ENCODE measurements at places on chromosomes 6 and 20. TPM values are rescaled to one million over a fixed set of nuclear protein-coding genes. Genes with fewer than 3 reads are reported as not detected.
A peak's percentile ranks its signal among the peaks of the same experiment; 100 is the strongest.

DNA sequence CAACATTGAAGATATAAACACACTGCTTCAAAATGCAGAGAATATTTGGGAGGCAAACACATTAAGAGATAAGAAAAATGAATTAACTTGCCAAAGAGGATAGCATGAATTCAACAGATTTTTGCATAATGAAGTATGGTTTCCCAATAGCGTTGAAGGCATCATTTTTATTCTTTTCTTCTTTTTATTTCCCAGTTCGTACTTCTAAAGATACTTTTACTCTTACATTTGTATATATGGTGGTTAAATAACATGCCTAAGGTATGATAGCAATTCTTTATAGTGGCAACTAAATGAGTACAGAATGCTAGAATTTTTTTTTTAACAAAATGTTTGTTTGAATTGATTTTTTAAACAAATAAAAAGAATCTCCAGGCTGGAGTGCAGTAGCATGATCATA lies 473.4 kb upstream of the MARCKS start:
- peaks cover 8% of the 10 kb centered on the region for H3K4me1 ChIP-seq
- H3K4me3 ChIP-seq = no peak overlapping the region
- H3K27me3 ChIP-seq = no peaks in the 10 kb centered on the region
- no peak for DNase-seq

DNA sequence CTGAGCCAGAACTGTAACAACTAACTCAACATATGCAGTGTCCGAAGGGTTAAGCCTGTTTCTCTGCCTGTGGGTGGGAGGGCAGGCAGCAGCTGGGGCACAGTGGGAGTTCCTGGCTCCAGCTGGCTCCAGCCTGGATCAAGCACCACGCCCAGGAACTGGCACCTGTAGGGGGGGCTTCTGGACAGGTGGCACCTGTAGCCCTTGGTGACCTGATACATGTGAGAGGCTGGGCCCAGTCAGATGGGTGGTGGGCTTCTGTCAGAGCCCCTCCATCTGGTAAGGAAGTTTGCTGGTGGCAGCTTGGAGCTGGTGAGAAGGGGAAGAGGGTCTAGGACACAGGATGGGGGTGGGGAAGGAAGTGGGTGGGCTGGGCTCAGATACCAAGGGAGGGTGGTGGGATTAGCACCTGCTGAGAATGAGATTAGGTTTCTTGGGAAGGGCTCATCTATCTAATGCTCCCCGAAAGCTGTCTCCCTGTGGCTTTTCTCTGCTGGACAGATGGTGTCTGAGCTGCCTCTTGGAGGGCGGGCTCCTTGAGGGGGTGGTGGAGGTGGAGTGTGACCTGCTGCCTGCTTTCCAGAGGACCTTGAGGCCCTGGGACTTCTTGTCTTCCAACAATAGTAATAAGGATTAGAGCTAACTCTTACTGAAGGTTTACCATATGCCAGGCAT lies 28.5 kb downstream of the BCL2L1 start:
- peak overlapping the region; percentile 92 for H3K27ac ChIP-seq
- H3K4me1 ChIP-seq = peaks cover 56% of the 10 kb centered on the region
- peaks cover 41% of the 10 kb centered on the region for H3K36me3 ChIP-seq
- no peaks in the 10 kb centered on the region for H3K27me3 ChIP-seq
- no peak overlapping the region for H3K4me3 ChIP-seq

DNA sequence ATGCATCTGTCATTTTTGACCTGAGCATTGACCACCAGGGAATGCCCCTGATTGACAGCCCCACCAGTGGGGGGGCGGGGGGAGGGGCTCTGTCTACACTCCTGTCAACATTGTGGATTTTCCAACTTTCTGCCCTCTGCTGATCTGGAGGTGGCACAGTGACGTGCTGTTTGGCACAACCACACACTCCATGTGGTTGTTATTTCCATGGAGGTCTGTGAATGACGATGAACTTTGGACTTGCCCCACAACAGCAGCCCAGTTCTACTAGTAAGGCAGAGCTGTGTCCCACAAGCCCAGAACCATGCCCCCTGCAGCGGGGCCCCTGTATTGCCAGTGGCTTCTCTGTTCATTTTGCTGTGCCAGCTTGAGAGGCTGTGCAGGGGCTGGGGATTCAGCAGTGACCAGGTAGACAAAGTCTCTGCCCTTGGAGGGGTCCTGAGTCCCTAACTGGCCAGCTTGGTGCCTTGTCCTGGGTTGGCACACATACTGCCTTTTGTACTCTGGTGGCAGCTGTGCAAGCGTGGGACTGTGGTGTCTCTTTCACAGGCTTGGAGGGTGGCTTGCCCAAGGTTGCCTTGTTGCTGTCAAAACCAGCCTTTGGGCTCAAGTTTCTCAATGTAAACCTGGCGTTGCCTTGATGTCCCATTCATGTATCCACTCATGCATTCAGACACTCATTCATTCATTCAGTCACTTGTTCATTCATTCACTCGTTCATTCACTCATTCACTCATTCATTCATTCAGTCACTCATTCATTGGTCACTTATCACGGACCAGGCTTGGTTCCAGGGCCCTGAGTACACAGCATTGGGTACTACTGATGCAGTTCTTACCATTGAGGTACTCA lies 108.5 kb downstream of the SYCP2 start:
- DNase-seq = peak; percentile 6
- no peaks in the 10 kb centered on the region for H3K27me3 ChIP-seq

- no peak overlapping the region for H3K4me3 ChIP-seq
- H3K27me3 ChIP-seq = no peaks in the 10 kb centered on the region
- no peaks in the 10 kb centered on the region for H3K4me1 ChIP-seq
- no peak overlapping the region for H3K27ac ChIP-seq
Observed at GRCh38 chr6:137692806-137693205, 174.3 kb upstream of the TNFAIP3 start.

DNA sequence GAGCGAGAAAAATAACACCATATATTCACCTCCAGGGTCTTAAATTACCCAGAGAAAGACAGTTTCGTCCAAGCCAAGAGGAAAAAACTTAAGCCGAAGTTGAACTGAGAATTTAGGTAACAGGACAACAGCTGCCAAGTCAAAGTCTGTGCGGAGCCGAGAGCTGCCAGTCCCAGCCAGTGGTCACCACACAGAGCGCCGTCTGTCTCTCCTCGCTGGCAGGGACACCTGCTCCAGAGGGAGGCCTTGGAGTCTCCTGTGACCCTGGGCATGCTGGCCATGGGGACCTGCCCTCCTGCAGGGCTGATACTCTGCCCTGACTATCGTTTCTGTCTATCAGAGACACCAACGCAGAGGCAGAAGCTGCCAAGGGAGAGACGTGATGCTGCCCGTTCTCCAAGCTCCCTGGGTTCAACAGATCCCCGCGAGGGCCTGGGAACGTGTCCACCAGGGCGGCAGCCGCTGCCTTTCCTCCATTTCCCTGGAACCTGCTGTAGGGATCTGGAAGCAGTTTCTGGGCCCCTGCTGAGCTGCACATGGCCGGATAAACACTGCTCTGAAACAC lies 341.3 kb downstream of the SMOC2 start:
- H3K27me3 ChIP-seq = no peaks in the 10 kb centered on the region
- H3K36me3 ChIP-seq = no peaks in the 10 kb centered on the region
- no peak overlapping the region for H3K27ac ChIP-seq
- H3K4me1 ChIP-seq = no peaks in the 10 kb centered on the region
- DNase-seq = no peak

DNA sequence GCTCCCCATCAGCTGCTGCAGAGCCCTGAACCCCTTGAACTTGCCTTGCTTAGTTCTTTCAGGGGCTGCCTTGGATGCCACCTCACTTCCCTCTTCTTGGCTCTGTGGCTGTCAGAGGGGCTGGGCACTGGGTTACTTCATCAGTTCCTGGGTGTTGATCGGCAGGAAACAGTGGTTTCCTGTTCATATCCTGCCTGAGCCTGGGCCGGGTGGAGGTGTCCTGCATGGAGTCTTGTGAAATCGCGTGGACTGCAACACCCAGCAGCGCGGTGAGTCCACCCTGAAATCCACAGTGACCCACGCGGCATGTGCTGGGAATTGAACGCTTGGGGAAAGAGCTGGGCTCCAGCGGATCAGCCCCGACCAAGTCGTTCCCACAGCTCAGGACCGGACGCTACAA lies 97.5 kb downstream of the CDH26 start:
- H3K36me3 ChIP-seq = no peaks in the 10 kb centered on the region
- no peak overlapping the region for H3K4me3 ChIP-seq
- H3K4me1 ChIP-seq = no peaks in the 10 kb centered on the region
- H3K27me3 ChIP-seq = no peaks in the 10 kb centered on the region

DNA sequence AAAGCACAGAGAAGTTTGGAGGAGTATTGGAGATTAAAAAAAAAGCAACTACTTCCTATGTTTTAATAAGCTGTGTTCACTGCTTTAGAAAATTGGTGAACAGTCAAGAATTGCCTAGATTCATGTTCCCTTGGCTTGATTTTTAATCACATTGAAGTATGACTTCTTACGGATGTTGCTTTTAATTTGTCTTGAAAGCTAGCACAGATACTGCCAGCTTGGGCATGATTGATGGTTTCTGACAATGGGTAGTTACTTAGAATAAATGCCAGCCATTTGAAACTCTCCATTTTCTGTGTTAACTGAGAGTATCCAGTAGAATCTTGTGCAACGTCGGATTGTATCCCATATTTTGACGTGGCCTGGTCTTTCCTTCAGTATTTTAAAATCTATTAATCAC lies 178.0 kb downstream of the DTNBP1 start:
- H3K27me3 ChIP-seq = no peaks in the 10 kb centered on the region
- H3K4me1 ChIP-seq = peaks cover 15% of the 10 kb centered on the region
- no peak overlapping the region for H3K4me3 ChIP-seq
- H3K36me3 ChIP-seq = peaks cover 13% of the 10 kb centered on the region

DNA sequence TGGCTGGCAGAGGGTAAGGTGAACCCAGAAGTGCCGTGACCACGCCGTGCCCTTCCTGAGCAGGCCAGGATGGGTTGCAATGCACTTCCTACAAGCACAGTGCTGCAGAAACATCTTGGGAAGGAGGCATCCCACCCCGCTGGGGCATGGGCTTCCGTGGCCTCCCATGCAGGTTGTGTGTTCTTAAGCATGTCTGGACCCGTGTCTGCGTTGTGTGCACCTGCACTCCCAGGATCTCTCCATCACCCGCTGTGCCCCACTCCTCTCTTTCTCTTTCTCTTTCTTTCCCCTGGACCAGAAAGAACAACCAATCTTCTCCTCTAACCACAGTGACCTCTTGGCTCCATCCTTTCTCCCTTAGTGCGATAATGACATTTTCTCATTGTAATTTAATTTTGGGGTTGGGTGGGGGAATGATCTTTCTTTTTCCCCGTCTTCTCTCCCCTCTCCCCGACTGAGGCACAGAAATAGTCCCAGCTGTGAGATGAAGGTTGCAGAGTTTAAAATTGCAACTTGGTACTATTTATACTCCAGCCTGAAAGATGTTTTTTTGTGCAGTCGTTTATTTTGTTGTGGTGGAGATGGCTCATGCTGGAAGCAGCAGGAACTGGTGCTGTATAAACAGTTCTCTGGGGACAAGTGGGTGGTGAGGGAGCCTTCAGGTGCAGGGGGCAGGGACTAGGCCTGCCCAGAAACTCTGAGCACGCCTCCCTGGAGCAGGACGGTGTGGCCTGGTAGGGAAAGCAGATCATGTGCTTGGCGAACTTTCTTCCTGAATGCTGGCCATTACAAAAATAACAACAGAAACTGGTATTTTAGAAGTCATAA lies 20.5 kb downstream of the BCAS4 start:
- no peak overlapping the region for H3K27ac ChIP-seq
- H3K4me1 ChIP-seq = peaks cover 6% of the 10 kb centered on the region
- DNase-seq = no peak

DNA sequence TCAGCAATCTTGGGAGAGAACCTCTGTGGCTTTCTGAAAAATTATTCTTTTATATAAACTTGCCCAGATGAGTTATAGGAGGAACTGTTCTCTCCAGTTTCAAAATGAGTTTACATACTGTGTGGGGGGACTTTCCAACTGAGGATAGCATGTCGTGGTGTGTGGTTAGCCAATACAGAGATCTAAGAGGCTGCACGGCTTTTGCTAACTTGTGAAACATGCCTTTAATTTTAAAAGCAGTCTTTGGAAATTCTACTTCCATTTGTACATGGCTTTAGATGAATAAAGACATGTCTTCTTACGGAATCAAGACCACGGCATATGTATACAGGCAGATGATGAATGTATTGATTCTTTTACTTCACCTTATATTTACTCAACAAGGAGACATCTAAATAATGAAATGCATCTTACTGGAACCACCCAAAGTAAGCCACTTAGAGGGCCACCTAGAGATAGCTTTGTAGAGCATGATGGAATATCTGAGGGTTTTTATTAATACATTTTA lies 39.8 kb downstream of the HIVEP1 start:
- H3K4me3 ChIP-seq = no peak overlapping the region
- H3K36me3 ChIP-seq = peaks cover 3% of the 10 kb centered on the region
- no peak for DNase-seq
- H3K27ac ChIP-seq = no peak overlapping the region

GRCh38 chr20:43375591-43375990 lies 82.1 kb upstream of the SRSF6 start:
- no peaks in the 10 kb centered on the region for H3K27me3 ChIP-seq
- H3K4me1 ChIP-seq = no peaks in the 10 kb centered on the region
- H3K36me3 ChIP-seq = no peaks in the 10 kb centered on the region
- DNase-seq = no peak

- no peak overlapping the region for H3K4me3 ChIP-seq
- no peaks in the 10 kb centered on the region for H3K36me3 ChIP-seq
- no peaks in the 10 kb centered on the region for H3K4me1 ChIP-seq
- no peak overlapping the region for H3K27ac ChIP-seq
Observed at GRCh38 chr6:7918403-7918802, 7.8 kb upstream of the TXNDC5 start.

- peak within 1 kb of the TSS; percentile 39 for H3K4me3 ChIP-seq
- DNase-seq = peak; percentile 92
- peaks cover 16% of the 10 kb centered on the region for H3K36me3 ChIP-seq
- no peak within 1 kb of the TSS for H3K27ac ChIP-seq
Observed at GRCh38 chr20:58228484-58229197, at the start of gene ANKRD60. TSS of gene ANKRD60 (minus strand) at chr20:58228653. CDS start at chr20:58228653, 0 bp downstream.

- no peak overlapping the region for H3K4me3 ChIP-seq
- no peaks in the 10 kb centered on the region for H3K36me3 ChIP-seq
- no peaks in the 10 kb centered on the region for H3K27me3 ChIP-seq
- no peak for DNase-seq
Observed at GRCh38 chr6:51480040-51480439, 607.4 kb downstream of the PKHD1 start.

GRCh38 chr6:6006428-6007365 lies at the start of gene NRN1:
TSS of gene NRN1 (minus strand) at chr6:6006925. CDS start at chr6:6006749, 176 bp downstream.
- peak; percentile 71 for DNase-seq
- peaks cover 84% of the 10 kb centered on the region for H3K27me3 ChIP-seq
- H3K36me3 ChIP-seq = no peaks in the 10 kb centered on the region

GRCh38 chr6:67757465-67758033 lies 877.5 kb upstream of the ADGRB3 start:
- H3K27ac ChIP-seq = no peak overlapping the region
- H3K36me3 ChIP-seq = no peaks in the 10 kb centered on the region
- no peaks in the 10 kb centered on the region for H3K4me1 ChIP-seq

Gene SLC17A4
- not detected for polyA plus RNA-seq

Gene POM121L2
- polyA plus RNA-seq = not detected

Gene BTN2A1
- polyA plus RNA-seq = 28.6 TPM

Gene C6orf52
- 0.71 TPM for polyA plus RNA-seq

Gene BFSP1
- polyA plus RNA-seq = 7.1 TPM

Gene DEF6
- polyA plus RNA-seq = 0.13 TPM

All from SK-N-SH (cell line).